Adipocyte (in vitro differentiated cells): ENCODE measurements at places on chromosomes 5 and 9.
A peak's percentile ranks its signal among the peaks of the same experiment; 100 is the strongest.

DNA sequence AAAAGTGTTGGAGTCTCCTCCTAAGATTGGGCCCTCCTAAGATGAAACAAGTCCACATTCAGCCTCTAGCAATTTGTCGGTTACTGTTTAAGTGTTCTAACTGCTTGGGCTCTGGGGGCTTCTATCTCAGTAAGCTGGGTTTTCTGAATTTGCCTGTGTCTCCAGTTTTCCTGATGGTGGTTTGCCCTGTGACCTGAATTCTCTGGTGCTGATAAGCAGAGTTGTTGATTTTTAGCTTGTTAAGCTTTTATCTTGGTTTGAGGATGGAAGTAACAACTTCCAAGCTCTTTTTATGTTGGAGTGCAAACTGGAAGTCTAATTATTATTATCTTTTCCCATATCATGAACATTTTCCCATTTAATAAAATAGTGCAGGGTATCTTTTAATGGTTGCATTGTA, 30.9 kb downstream of the HSD17B4 start:
- no peak for DNase-seq

- peak; percentile 53 for DNase-seq
These were observed 685.8 kb downstream of the MAT2B start for GRCh38 chr5:164191240-164191639.

- DNase-seq, result peak; percentile 6
These were observed 22.4 kb upstream of the SPINK14 start for GRCh38 chr5:148145916-148146315.

GRCh38 chr5:133464013-133464412, 148.3 kb downstream of the FSTL4 start:
- DNase-seq, result no peak

DNA sequence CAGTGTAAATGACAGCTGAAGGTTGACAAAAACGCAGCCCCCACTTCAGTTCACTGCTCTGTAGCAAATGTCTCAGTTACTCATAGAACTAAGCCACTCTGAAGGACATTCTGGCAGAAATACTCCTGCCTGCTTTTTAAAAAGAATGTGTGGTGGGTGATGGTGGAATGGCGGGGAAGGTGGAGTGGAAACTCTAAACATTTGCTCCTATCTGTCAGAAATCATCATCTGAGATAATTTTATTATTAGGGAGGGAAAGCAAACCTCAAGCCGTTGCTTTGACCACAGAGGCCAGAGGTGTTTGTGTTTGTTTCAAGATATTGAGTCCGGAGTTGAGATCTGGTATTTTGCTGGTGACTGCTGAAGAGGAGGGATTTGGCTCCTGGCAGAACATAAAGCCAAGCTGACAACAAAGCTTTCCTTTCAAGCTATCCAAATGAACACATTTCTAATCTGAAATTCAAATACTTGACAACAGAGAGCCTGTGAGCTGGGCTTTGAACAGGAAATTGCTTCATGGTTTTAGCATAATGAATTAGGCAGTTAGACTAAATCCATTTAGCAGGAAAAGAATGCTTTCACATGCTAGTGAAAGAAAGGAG, 362.7 kb downstream of the CSNK1G3 start:
- peak; percentile 39 for DNase-seq

DNA sequence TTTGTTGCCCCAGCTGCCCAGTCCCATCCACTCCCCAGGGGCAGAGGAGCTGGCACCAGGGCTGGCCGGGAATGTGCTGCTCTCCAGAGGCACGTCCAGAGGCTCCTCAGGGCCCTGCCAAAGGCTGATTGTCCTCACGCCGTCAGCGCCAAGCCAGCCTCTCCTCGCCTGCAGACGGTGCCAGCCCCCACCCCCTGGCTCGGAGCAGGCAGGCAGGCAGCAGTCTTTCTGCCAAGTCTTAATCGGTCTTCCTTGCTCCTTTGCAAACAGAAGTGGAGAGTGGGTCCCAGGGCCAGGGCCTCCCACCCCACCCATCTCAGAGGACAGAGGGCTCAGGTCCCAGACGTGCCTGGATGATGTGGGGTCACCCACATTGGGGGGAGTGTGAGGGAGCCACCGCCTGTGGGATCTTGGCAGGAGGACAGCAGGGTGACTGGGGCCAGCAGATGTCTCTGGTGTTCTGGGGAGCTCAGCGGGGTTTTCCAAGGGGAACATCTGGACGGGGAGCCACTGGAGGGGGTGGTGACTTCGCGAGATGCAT, 36.3 kb downstream of the FAM163B start:
- no peak for DNase-seq

- DNase-seq, result no peak
These were observed 35.2 kb downstream of the FAT2 start for GRCh38 chr5:151555760-151556576.

DNA sequence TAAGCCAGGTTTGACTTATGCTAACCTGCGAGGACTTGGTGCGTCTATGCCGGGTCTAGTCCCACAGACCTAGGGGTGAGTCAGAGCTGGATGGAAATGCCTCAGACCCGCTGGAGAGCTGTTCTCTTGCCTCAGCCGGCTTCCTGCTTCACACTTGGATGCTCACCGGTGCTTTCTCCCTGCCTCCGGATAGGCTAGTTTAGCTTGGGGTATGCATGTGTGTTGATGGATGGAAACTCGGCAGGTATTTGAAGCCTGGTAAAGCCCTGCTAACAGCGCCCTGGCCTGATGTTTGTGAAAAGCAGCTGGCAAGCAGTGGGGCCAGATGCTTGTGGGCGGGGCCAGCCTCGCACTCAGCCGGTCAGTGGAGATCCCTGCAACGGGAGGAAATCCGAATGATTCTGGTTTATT, 29.3 kb downstream of the PRRC2B start:
- peak; percentile 88 for DNase-seq
